A549 treated with Hydrocortisone at 1 μM for 4 hours (cell line): ENCODE measurements at places on chromosomes 2 and 18. TPM values are rescaled to one million over a fixed set of nuclear protein-coding genes. Genes with fewer than 3 reads are reported as not detected.

LONRF2 gene
- 2.0 to 2.6 TPM (median 2.5 TPM) in 5 replicates for total RNA-seq

ECEL1 gene
- 0.09 to 0.37 TPM (median 0.15 TPM) in 5 replicates for total RNA-seq

HES6 gene
- total RNA-seq = 7.9 to 14.6 TPM (median 13.4 TPM) in 5 replicates

TCF23 gene
- not detected in 5 replicates for total RNA-seq

PARD6G gene
- 1.9 to 3.4 TPM (median 2.7 TPM) in 5 replicates for total RNA-seq

IRS1 gene
- 13.3 to 16.0 TPM (median 13.6 TPM) in 5 replicates for total RNA-seq

SEH1L gene
- 24.1 to 29.5 TPM (median 26.1 TPM) in 5 replicates for total RNA-seq

CERKL gene
- total RNA-seq = 0.13 to 0.32 TPM (median 0.24 TPM) in 5 replicates

MYCN gene
- not detected in 5 replicates for total RNA-seq

CD8B2 gene
- total RNA-seq = not detected in 5 replicates

TSHZ1 gene
- total RNA-seq = 5.5 to 6.4 TPM (median 6.1 TPM) in 5 replicates

RNF152 gene
- total RNA-seq = 0.06 to 0.25 TPM (median 0.13 TPM) in 5 replicates

FAM237A gene
- total RNA-seq = not detected in 5 replicates

CFAP210 gene
- total RNA-seq = 0.30 to 0.44 TPM (median 0.33 TPM) in 5 replicates

TMEM247 gene
- not detected in 5 replicates for total RNA-seq

NTSR2 gene
- 0.05 to 0.09 TPM in 2 of 5 replicates, not detected in the others for total RNA-seq

PLEK gene
- total RNA-seq = not detected in 5 replicates
